D721Med (cell line): ENCODE measurements at places on chromosomes 1 and 21.
A peak's percentile ranks its signal among the peaks of the same experiment; 100 is the strongest.

GRCh38 chr21:34514576-34515115 is 2.6 kb upstream of the KCNE1 start:
- no peak for DNase-seq

DNA sequence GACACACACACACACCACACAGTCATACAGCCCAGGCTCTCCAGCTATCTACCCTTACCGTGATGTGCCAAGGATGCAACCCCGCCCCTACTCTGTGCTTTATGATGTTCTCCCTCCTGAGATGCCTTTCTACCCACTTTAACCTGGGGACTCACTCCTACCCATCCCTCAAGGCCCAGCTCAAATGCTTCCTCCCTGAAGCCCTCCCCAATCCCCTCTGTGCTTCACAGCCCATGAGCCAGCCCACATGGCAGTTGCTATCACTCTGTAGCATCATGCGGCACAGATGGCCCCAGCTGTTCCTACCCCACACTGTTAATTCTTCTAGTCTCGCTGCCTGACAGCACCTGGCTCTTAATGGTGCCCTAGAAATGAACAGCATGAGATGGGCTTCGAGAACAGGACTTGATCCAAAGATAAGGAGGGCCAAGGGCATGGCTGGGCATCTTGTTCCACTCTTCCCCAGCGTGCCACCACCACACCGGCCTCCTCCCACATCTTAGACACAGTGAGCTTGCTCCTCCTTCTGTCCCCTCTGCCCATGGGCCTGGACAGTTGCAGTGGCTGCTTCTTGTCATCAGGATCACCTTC is 109.8 kb downstream of the GLIS1 start:
- no peak for DNase-seq

DNA sequence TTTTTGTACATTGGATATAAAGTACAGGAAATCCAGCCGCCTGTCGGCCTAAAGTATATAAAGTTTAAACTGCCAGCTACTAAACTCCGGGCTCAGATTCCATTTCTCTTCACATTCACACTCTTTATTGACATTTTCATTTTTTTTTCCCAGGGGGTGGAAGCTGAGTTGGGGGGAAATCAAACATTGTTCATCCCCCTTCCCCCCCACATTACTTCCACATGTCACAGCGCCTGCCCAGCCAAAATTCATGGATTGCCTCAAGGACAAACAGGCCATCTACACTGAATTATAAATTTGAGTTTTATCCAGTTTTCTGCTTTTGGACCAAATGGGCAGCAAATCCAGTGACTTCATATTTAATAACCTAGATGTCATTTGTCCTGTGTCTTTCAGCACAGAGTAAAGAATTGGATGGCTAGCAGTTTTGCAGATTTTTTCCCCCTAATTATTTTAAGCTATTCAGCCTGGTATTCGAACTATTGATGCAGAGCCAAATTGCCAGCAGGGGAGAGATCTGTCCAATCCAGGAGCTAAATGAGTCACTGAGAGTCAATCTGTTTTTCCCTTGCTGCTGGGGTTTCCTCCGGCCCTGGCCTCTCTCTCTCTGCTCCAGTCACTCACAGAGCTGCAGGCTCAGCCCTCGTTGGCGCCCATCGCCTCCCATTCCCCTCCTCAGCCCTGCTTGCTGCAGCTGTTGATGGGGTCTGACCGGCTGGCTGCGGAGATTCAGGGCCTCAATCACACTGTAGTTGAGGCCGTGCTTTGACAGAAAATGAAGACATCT is 98.0 kb downstream of the LMO4 start:
- DNase-seq: no peak

GRCh38 chr1:19505693-19506457 is 20.5 kb upstream of the CAPZB start:
- DNase-seq: no peak

DNA sequence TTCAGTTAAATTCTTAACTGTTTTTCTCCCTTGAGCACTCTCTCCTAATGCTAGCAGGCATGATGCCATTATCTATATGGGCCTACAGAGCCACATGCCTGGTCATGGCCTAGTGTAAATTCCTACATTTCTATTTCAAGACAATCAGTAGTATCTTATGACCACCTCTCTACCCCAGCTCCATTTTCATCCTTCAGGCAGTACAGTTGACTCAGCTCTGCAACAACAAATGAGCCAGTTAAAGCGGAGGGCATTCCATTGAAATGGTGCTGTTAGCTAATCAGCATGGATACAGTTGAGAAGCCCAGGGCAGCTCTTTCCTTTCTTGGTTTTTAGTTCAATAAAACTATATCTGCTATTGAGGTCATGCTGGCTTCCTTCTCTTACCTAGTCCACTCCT is 150.0 kb downstream of the PPP1R12B start:
- DNase-seq: no peak

GRCh38 chr1:1937061-1937460 is 18.0 kb upstream of the TMEM52 start:
- no peak for DNase-seq

- DNase-seq: no peak
Observed at GRCh38 chr1:94385308-94385929, 32.8 kb upstream of the ABCD3 start.

DNA sequence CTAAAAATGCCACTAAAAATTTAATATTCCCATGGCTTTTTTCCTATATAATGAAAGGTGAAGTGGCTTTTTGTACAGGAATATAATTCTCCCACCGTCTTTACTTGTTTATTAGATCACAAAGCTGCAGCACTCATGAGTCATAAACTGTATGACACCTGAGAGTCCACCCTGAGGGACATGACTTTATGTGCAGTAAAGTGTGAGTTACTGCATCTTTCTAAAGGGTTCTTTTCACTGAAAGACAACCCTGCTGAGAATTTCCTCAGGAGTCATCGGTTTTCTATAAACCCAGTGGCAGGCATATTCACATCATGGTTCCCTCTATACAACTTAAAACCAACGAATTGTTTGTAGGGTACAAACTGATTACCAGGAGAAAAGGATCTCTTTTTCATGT is 77.4 kb downstream of the APP start:
- no peak for DNase-seq

- no peak for DNase-seq
Observed at GRCh38 chr1:207959141-207959825, 48.4 kb upstream of the CD34 start.

- DNase-seq: no peak
Observed at GRCh38 chr1:182268669-182269068, 122.9 kb downstream of the GLUL start.

GRCh38 chr1:72601035-72601674 is 318.8 kb upstream of the NEGR1 start:
- no peak for DNase-seq

- no peak for DNase-seq
Observed at GRCh38 chr1:198435056-198435455, 105.4 kb downstream of the ATP6V1G3 start.

GRCh38 chr1:236489710-236490377 is 33.9 kb upstream of the LGALS8 start:
- DNase-seq: peak; percentile 64

- no peak for DNase-seq
Observed at GRCh38 chr21:33412832-33413519, 9.8 kb downstream of the IFNGR2 start.

GRCh38 chr1:200917291-200917817 is 22.7 kb downstream of the INAVA start:
- DNase-seq: no peak

DNA sequence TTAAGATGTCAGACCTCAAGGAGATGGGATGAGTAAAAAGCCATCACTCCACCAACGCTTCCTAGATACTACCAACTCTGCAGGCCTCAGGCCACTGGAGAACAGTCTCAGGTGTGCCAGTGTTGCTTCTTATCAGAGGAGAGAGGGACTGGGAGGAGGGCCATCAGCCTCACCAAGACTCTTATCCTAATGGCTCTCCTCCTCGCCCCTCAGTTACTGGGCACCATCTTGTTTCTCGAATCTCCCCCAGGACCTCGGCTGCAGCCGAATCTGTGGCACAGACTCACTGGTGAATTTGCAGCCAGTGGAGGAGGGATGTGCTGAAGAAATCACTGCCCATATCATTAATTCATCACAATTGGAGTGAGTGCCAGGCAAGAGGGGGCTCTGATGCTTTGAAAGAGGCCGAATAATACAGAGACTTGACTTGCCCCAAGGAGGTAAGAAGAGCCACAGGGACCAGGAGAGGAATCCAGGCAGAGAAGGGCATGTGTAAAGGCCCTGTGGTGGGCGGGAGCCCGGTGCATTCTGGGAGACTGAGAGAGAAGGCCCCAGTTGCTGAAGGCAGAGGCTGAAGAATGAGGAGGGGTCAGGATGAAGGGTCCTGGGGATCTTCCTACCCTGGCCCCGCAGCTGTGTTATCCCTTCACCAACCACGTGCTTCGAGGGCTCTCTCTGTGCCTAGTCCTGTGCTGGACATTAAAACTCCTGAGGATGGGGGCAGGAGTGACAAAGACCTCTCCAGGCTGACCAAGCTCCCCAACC is 129.8 kb downstream of the PTPRU start:
- DNase-seq: no peak

GRCh38 chr21:22885079-22885478 is 1886.9 kb downstream of the NCAM2 start:
- DNase-seq: no peak

- no peak for DNase-seq
Observed at GRCh38 chr1:160144921-160145320, 6.5 kb upstream of the ATP1A4 start.

GRCh38 chr1:101237229-101237837 is 514 bp downstream of the S1PR1 start:
- DNase-seq: no peak

GRCh38 chr1:3038571-3039181 is 17.4 kb downstream of the ACTRT2 start:
- no peak for DNase-seq

DNA sequence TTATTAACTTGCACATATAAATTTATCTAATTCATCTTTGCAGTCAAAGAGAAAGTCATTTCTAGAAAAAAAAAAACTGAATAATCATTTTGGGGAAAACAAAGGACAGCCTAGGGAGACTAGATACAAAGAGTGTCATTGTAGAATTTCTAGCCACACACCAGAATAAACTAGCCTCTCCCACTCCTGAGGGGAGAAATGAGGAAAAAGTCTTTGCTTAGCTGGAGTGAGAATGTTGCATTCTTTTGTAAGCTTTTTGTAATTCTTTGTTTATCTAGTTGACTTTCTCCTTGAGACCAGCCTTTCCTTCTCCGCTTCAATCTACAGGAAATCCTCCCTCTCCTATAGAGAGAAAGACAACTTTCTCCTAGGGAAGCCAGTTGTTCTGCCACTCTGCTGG is 15.9 kb upstream of the CGN start:
- DNase-seq: no peak

DNA sequence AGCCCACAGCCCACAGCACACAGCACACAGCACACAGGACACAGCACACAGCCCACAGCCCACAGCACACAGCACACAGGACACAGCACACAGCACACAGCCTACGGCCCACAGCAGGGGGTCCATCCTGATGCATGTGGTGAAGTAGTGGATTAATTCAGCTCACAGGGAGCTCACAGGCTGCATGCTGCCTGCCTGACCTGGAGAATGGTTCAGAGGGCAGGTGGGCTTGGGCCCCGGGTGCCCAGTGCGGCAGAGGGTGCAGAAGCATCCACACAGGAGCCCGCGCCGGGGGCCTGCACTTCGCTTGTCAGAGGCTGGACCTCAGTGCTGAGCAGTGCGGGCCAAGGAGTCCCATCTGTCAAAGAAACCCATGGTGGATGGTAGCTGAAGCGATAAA is 21.1 kb upstream of the AJAP1 start:
- DNase-seq: no peak

DNA sequence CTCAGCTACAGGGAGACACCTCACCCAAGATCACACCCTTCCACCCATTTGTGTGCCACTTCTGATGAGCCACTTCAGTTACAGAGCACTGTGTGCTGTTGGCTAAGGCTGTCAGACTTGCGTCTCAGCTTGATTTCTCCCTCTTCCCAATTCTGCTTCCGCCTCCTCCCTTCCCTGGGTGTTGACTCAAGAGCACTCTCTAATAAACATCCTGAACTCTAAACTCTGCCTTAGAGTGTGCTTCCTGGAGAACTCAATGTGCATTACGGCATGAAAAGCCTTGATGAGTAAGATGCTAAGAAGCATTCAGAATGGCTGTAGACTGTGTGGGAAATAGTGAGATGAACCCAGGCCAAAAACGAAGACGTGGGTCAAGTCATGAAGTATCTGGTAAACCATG is 54.9 kb upstream of the S1PR1 start:
- DNase-seq: no peak

DNA sequence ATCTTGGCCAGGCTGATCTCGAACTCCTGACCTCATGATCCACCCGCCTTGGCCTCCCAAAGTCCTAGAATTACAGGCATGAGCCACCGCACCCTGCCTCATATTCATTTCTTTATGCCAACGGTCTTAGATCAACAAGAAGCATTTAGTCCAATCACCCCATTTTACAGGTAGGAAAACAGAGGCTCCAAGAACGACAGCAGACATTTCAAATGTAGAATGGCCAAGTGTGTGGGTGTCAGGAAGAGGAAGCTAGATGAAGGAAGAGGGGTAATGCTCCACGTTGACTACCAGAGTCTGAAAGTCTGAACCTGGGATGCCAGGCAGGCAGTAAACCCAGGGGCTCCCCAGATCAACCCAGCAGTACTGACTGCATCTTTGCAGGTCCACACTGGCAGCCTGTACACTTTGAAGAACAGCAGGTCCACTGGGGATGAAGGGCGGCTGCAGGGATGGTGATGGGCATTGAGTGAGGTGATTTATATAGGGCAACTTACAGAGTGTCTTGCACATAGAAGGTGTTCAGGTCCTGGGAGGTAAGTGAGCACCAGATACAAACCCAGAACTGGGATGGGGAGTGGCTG is 120.2 kb downstream of the EPHB2 start:
- DNase-seq: no peak

DNA sequence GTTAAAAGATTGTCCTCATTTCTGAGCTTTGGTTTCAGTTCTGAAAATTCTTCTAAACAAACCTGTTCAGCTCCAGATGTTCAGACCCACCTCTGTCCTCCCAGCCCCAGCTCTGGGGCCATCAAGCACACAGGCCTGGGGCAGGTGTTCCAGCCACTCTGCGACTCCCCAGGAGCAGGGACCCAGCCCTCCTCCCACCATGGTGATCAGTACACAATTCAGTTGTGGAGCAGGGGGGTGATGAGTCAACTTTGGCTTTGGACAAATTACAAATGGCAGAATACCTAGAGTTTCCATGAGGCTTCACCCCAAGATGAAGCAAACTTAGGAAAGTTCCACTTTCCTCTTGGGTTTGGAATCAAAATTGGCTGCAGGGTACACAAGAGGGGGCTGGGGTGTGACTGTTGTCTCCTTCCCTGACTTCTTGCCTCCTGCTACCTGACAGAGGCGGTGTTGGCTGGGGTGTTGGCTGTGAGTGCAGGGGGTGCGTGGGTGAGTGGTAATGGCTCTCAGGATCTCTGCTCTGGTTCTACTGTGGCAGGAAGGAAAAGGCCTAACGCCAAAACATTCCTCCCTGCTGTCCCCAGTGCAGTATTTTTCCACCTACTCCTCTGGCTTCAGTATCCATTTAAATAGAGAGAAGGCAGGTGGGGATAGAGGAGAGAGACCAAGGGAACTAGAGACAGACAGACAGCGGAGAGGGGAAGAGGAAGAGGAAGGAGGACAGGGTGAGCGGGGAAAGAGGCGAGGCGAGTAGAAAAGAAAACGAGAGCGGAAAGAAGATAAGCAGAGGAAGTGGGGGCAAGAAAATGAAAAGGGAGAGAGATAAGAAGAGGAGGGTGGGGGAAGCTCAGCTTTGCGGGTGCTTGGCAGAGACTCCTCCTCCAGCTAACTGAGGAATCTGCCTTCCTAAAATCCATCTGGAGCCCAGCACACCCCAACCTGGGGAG is 20.6 kb upstream of the LRRN2 start:
- DNase-seq: no peak
